ENCODE measurements at places on chromosomes 12 and 14.
A peak's percentile ranks its signal among the peaks of the same experiment; 100 is the strongest.

- peak; percentile 28 for DNase-seq
Observed at GRCh38 chr12:14710632-14711320, 14.4 kb upstream of the GUCY2C start.

DNA sequence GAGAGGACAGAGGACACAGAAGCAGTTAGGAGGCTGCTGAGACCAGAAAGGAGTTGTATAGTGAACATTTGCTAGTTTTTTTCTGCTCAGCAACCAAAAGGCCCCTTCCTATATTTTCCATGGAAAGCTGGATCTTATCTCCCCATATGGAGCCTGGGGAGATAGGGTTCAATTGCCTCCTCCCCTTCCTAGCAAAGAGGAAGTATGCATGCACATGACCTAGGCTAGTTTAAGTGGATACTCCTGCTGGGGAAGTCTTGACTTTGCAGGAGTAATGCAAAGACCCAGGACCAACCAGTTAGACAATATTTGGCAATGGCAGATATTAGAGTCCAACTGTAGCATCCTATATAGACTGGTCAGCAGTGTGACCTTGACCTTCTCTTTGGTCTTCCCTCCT lies 15.1 kb downstream of the CHD8 start:
- no peak for DNase-seq

- DNase-seq: no peak
Observed at GRCh38 chr14:68681256-68682011, 111.4 kb downstream of the ZFP36L1 start.

- DNase-seq: no peak
Observed at GRCh38 chr14:74554742-74555362, 57.2 kb downstream of the LTBP2 start.

- DNase-seq: no peak
Observed at GRCh38 chr12:109572506-109572845, 828 bp downstream of the MMAB start.

GRCh38 chr12:18965203-18965602 lies 164.3 kb upstream of the PLEKHA5 start:
- no peak for DNase-seq

DNA sequence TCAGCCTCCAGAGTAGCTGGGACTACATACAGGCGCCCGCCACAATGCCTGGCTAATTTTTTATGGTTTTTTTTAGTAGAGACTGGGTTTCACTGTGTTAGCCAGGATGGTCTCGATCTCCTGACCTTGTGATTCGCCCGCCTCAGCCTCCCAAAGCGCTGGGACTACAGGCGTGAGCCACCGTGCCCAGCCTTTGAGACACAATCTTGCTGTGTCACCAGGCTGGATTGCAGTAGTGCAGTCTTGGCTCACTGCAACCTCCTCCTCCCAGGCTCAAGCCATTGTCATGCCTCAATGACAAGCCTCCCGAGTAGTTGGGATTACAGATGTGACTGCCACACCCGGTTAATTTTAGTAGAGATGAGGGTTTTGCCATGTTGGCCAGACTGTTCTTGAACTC lies 21.3 kb upstream of the STRN3 start:
- no peak for DNase-seq

DNA sequence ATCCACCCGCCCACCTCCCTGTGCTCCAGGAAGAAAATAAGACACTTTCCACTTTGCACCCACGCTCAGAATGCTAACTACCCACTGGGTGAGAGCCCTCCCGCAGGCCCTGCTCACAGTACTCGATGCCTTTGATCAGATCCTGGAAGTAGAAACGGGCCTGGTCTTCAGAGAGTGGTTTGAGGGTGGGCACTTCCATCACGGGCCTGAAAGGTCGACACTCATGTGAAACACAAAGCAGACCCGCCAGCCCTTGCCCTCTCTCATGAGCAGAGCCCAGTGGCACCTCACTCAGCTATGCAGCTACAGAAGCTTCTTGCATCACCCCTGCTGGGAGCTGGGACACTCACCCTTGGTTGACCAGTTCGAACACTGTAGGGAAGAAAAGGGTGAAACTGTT lies 41.1 kb downstream of the CAMKK2 start:
- no peak for DNase-seq

GRCh38 chr14:29709490-29709889 lies 218.2 kb downstream of the PRKD1 start:
- no peak for DNase-seq

- DNase-seq: no peak
Observed at GRCh38 chr14:93017301-93017797, 94.4 kb downstream of the CHGA start.

- no peak for DNase-seq
Observed at GRCh38 chr12:118344829-118345228, 27.9 kb downstream of the TAOK3 start.

GRCh38 chr14:50023671-50024490 lies 92.5 kb downstream of the VCPKMT start:
- DNase-seq: no peak

DNA sequence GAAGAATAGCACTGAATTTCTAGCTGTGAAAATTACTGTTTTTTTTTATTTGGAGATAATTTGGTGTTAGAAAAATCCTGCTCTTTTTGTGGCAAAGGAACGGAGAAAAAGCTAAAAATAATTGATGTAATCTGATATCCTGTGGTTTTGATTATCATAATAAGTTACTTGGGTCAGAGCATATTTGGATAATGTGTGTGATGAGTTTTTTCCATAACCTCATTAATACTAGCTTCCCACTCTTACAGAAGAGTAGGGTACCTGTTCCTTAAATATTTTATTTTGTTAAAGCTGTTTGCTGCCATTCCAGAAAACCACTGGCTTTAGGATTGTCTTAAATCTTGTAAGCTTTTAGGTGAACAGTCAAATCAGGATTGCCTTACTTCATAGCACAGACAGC lies 4.7 kb downstream of the PSMC6 start:
- DNase-seq: no peak

- DNase-seq: no peak
Observed at GRCh38 chr12:47548401-47548800, 157.4 kb downstream of the RPAP3 start.

- no peak for DNase-seq
Observed at GRCh38 chr12:124099661-124100060, 126.6 kb downstream of the ZNF664 start.

DNA sequence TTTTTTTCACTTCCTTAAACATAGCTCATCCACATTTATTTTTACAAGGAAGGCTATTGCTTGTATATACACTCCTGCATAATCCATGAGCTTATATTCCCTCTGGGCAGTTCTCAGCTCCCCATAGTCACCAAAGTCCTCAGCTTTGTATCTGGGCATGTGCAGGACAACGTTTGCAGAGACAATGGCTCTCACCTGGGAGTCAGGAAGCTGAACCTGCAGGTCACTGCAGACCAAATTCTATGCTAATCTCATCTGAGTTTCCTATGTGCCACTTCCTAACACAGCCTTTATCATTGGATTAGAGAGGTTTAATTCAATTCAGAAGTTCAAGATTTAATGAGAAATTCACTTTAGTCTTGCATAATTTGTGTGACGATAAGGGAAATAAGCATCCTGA lies 131.5 kb downstream of the KCNK10 start:
- DNase-seq: no peak

- no peak for DNase-seq
Observed at GRCh38 chr14:38120109-38120508, 87.6 kb upstream of the SSTR1 start.

DNA sequence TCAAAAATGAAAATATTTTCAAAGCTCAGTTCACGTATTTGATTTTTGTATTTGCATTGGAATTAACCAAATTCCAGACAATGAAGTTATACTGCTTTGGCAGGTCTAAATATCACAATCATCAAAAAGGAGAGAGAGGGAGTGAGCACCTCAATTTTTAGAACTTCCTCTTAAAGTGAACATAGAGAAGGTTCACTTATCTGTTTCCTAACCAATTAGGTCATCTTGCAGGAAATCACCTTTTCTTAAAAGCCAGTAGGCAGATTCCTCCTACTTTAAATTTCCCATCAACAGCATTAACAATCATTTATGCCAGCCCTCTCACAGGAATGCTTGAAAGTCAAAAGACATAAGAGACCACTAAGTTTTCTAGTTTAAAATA lies 388.7 kb downstream of the ZFP36L1 start:
- no peak for DNase-seq

GRCh38 chr12:54725233-54725843 lies 77.2 kb upstream of the DCD start:
- no peak for DNase-seq

GRCh38 chr14:79668951-79669350 lies 542.4 kb downstream of the DIO2 start:
- DNase-seq: no peak

DNA sequence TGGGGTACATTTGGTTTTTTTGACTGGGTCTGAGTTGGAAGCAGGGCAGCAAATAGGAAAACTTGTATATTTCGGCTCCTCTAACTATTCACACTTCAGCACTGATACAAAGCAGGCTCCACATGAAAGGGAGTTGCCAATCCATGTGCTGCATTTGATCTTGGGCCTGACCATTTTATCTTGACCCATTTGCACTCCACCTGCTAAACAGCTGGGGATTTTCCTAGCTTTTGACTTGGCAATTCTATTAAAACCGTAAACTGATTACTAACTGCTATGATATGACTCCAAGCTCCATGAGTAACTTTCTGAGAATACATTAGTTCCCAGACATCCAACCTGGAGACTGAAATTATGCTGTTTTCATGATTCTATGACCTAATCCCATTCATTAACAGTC lies 797.1 kb downstream of the BCL11B start:
- DNase-seq: no peak

DNA sequence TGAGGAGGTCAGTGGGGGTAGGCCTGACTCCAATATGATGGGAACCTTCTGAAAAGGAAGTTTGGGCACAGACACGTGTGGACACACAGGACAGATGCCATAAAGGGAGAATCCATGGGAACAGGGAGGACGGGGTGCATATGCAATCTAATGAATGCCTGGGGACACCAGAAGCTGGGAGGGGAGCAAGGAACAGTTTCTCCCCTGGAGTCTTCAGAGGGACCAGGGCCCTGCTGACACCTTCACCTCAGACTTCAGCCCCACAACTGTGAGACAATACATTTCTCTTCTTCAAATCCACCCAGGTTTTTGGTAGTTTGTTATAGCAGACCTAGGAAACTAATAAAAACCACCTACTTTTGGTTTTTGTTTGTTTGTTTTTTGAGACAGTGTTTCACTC lies 35.2 kb upstream of the CLIP1 start:
- no peak for DNase-seq

DNA sequence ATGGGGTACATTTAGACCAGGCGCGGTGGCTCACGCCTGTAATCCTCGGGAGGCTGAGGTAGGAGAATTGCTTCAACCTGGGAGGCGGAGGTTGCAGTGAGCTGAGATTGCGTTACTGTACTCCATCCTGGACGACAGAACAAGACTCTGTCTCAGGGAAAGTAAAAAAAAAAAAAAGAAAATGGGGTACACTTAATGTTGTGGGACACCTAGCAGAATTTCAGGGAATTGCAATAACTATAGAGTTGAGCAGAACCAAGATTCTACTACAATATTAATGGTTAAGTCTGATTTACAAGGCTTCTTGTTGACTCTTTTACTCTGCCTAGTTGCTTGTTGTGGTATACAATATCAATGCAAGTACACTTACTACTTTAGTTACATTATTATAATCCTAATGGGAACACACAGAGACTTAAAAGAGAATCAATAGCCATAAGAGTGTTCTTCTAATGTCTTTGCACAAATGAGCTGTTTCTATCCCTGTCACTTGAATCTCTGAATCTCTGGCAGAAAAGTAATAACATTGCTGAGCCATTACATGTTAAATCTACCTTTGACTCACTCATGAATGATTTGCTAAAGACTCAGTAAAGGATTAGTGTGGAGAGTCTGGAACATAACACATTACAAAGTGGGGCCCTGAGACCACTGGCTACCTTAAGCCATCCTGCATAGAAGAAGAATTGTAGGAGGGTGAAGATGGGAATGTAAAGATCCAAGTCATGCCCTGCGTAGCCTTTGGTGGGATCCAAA lies 22.7 kb downstream of the BEST3 start:
- DNase-seq: no peak

GRCh38 chr12:51910168-51910567 lies 2.9 kb downstream of the ACVRL1 start:
- DNase-seq: no peak

- peak; percentile 65 for DNase-seq
Observed at GRCh38 chr12:103269946-103270345, 225.8 kb downstream of the C12orf42 start.

Data from NCI-H345 (cell line).